ENCODE measurements at places on chromosomes 3 and 15.

DNA sequence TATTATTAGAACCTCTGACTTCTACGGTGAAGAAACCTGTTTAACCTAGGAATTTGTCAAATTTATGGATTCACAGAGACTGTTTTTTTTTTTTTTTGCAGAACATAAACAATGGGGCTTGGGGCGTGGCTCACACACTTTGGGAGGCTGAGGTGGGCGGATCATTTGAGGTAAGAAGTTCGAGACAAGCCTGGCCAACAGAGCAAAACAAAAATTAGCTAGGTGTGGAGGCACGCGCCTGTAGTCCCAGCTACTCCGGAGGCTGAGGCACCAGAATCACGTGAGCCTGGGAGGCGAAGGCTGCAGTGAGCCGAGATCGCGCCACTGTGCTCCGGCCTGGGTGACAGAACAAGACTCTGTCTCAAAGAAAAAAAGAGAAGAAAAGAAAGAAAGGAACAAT is 3.0 kb downstream of the ZBTB11 start:
- no peak for DNase-seq

DNA sequence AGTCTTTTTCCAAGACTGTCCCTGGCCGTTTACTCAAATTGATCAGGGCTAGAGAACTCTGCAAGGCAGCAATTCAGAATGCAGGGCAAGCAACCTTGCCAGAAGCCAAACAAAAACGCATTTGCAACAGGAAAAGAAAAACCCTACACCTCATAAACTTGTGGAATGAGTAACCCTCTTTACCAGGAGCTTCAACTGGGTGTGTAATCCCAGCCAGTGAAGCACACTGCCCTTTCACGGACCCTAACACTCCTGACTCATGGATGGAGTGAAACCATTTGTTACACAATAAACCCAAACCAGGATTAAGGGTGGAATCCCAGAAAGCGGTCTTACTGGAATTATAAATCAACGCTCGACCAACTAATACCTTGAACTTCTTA is 14.8 kb upstream of the LDHAL6B start:
- peak; percentile 80 for DNase-seq

DNA sequence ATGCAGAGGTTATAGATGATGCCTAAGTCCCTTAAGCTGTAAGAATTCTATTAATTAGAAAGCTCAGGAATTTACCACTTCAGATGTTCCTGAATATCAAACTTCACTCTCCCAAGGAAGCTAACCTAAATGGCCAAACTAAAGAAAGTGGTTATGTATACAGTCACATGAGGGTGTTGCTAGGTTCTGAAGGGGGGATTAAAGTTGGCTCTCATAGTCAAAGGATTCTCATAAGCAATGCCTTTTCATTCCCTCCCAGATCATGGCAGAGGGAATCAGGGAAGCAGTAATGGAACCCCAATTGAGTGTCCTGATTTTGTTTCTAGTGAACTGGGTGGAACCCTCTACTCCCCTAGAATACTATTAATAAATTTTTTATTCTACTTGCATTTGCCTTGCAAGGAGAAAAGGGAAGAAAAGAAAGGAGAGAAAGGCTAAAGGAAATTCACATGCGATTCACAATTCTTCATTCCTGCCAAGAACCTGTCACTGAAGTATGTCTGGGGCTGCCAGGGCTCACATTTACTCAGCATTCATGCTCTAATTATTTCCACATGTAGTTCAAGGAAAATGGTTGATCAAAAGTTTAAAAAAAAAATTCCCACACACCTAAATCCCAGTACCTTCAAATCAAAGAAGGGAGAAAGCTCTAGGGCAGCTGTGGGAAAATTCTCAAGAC is 25.1 kb downstream of the FSTL1 start:
- no peak for DNase-seq

GRCh38 chr15:90376789-90377188 is 11.3 kb upstream of the IQGAP1 start:
- no peak for DNase-seq

DNA sequence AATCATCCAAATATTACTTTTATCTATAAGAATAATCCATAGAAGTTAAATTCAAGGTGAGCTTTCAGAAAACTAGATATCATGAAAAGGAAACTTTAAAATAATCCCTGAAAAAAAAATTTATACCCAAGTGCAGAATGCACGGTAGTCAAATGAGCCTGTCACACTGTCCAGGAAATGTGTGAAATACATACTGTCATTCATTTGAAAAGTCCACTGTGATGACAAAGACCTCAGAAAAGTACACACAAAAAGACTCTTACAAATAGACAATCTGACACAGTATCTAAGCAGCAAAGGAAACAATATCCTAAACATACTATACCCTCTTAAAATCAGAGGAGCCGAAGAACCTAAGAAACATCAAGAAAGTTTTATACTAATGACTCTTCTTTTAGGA is 29.7 kb downstream of the SUCLG2 start:
- DNase-seq, result no peak

GRCh38 chr3:26687466-26687865 is 64.9 kb downstream of the LRRC3B start:
- no peak for DNase-seq

DNA sequence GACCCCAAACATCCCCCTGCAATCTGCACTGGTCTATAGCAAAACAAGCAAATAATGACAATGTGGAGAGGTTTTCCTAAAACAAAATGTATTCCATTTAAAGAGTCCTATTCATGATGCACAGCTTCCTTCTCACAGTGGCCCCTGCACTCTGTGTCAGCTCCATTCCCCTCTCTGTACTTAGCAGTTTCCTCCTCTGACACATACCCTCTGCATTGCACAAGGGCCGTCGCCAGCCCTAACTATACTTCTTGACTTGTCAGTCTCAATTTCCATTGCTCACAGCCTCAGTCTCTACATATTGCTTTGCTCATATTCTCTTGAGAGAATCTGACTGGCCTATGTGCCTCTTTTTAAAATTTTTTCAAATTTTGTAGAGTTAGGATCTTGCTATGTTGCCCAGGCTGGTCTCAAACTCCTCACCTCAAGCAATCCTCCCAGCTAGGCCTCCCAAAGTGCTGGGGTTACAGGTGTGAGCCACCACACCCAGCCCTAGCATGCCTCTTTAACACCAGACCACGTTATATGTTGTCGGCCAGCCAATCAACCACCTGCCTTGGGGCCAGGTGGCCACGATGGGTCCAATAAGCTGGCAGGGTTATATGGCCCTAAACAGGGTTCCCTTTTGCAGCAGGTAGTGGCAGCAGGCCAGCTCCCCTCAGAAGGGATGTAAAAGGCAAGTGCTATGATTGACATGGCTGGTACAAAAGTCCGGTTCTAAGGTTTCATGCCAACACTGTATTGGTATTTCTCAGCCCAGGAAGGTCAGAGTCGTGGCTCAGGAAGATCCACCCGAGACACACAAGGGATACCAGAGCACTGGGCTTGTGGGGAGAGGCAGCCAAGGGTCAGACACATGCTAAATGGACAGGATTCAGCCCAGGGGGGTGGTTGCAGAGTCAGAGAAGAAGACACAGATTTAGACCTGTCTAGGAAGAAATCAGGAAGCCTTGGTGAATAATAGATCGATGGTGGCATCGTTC is 59.0 kb upstream of the SMAD3 start:
- no peak for DNase-seq

- no peak for DNase-seq
Observed at GRCh38 chr15:68783226-68784058, 37.3 kb downstream of the ANP32A start.

DNA sequence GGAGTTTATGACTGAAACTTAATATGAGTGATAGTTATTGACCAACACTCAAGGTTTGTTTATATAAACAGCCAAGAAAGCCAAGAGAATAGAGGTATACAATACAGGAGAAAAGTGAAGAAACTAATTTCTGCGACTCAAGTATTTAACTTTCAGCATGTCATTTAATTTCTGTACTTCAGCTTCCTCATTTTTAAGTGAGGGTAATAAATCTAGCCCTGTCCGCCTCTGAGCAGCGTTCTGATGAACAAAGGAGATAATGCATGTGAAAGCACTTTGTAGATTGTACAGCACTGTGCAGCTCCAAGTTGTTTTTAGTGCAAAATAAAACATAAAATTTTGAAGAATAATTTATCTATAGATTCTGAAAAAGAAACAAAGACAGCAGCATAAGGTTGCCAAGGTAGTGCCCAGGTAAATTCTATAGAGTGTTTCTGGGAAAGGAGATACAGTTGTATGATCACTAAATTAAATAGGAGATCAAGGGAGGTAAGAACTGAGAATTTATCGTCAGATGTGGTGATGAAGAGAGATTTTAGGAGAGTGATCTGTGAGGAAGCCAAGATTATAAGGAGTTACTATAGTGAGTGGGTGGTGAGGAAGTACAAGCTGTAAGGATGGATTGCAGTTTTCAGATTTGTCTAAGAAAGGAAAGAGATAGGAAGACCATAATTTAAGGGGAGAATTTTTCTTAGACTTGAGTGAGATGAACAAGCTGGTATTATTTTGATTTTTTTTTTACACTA is 71.3 kb downstream of the RASA2 start:
- DNase-seq, result no peak

- peak; percentile 46 for DNase-seq
Observed at GRCh38 chr3:18098960-18099587, 326.1 kb downstream of the SATB1 start.

- DNase-seq, result no peak
Observed at GRCh38 chr15:86615411-86615810, 535.7 kb downstream of the AGBL1 start.

DNA sequence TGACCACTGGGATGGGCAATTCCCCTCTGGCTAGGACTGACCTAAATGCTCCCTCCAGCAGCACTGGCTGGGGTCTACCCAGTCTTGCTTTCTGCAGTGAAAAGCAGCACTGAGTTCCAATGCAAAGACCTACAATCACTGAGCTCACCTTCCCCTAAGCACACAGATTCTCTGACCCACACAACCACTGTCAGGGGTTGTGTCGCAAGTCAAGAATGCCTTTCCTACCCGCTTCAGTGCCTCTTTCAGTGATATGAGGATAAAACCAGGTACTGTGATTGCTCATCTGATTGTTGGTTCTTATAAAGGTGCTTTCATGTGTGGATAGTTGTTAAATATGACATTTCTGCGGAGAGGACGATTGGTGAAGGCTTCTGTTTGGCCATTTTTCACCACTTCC is 345.6 kb downstream of the GAP43 start:
- no peak for DNase-seq

DNA sequence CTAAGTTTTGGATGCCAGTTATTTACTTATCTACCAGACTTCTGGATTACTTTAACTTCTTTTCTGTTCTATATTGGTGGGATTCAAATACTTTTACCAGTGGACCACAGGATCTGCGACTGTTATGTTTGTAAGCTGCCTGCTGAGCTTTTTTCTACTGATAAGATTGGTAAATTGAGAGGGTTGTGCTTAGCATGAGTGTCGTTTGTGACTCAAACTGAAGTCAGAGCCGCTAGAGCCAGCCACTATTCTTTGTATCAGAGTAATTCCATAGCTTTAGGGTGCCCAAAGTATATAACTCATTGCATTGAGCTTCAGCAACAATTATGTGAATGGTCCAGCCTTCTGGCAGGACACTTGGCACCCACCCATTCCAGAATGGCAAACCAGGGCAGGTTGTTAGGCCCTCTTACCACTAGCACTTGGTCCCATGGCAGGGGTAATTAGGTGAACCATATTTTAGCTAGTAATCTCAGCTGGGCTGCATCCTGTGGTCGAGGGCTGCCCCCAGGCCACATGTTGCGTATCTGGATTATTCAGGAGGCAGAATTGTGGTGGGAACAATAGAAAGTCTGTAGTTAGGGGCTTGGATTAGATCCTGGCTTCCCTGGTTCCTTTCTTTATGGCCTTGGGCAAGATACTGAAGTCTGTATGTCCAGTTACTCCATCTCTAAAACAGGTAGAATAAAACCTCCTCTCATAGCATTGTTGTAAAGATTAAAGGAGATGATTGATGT is 6.0 kb downstream of the PLCL2 start:
- DNase-seq, result no peak

DNA sequence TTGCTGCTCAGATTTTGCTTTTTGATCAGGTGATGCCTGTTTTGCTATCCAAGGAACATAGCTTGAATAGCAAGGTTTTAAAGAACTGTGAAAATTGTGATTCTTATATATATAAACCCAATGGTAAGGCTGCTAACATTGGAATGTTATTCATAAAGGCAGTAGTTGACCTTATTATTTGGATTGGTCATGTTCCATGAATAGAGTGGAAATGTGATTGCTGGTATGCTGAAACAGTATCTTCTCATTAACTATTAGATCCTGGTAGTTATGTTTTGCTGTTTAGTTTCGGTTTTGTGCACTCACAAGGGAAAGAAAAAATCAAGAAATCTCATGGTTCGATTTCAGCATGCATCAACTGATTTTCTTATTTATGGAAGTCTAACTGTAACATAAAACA is 78.7 kb upstream of the NPHP3 start:
- no peak for DNase-seq

GRCh38 chr3:107942951-107943749 is 147.7 kb downstream of the CD47 start:
- DNase-seq, result no peak

DNA sequence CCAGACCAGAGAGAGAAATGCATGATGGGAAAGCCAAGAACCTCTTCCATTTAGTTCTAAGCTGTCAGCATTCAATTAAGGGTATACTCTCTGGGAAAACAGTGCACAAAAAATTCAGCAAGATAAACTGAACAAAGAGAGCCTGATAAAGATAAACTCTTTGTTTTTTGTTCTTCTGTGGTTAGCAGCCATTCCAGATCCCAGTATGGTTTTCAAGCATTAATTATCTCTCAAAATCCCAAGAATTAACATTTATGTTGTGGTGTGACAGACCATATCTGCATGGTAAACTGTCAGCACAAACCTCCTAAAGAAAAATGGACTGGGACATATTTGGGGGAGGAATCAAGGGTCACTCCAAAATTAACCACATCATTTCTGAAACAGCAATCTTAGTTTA is 124.0 kb upstream of the LRRN1 start:
- no peak for DNase-seq

GRCh38 chr3:89113344-89113743 is 5.9 kb downstream of the EPHA3 start:
- no peak for DNase-seq

DNA sequence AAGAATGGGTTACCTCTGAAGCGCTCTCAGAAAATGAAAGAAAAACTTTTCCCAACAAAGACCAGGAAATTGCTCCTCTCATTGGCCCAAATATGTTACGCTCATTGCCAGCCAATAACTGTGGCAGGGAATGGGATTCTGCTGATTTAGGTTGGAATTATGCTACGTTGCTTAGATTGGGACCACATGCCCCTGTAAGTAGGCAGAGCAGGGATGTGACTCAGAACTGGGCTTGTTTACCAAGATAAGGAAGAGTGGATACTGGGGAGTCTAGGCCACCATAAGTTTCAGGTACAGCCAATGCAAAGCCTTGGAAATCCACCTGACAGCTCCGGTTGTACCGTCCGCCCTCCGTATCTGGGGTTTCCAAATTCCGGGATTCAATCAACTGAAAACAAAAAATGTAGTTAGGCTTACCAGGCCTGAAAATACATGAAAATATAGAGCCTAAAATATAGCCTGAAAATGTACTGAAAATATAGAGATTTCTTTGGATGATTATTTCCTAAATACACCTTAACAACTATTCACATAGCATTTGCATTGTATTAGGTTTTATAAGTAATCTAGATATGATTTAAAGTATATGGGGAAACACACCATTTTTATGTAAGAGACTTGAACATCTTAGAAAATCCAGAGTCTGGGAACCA is 1.5 kb upstream of the TCF12 start:
- no peak for DNase-seq

Measured in AG04449 (cell line).